ENCODE measurements at places on chromosomes 2 and 18. TPM values are rescaled to one million over a fixed set of nuclear protein-coding genes. Genes with fewer than 3 reads are reported as not detected.

Gene C18orf32
- total RNA-seq = 22.3 TPM

Gene SLC5A7
- not detected for total RNA-seq

Gene LINC00305
- total RNA-seq = not detected

Gene SP3
- total RNA-seq = 105 TPM

Gene HNMT
- total RNA-seq = not detected

Gene TUBB8B
- not detected for total RNA-seq

Gene DNAJC5G
- total RNA-seq = not detected

Gene FEV
- total RNA-seq = not detected

Gene EMILIN2
- total RNA-seq = 19.0 TPM

- no peak for DNase-seq
Observed at GRCh38 chr2:171852366-171852888, 41.6 kb downstream of the SLC25A12 start.

DNA sequence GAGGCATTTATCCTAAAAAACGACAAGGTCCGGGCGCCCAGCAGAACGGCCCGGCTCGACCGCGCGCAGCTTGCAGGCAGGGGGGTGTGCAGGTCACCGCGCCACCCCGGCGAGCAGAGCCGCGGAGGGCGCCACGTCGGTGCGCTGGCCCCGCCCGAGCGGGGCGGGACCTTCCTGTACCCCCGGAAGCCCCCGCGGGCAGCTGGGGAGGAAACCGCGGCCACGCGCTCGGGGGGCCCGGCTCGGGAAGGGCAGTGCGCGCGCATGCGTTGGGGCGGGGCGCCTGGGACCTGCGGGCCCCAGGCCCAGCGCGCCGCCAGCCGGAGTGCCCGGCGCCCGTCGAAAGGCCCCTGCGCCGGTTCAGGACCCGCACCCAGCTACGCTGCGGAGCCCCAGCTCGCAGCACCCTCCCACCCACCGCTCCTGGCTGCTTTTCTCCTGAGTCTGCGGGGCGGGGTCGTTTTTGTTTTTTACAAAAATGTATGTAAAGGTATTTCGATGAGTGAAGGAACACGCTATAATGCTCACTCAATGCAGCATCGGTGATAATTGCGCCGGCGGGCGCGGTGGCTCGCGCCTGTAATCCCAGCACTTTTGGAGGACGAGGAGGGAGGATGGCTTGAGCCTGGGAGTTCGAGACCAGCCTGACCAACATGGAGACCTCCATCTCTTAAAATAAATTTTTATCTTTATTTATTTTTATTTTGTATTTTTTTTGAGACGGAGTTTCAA lies 47.7 kb upstream of the POMC start:
- DNase-seq = peak; percentile 93

DNA sequence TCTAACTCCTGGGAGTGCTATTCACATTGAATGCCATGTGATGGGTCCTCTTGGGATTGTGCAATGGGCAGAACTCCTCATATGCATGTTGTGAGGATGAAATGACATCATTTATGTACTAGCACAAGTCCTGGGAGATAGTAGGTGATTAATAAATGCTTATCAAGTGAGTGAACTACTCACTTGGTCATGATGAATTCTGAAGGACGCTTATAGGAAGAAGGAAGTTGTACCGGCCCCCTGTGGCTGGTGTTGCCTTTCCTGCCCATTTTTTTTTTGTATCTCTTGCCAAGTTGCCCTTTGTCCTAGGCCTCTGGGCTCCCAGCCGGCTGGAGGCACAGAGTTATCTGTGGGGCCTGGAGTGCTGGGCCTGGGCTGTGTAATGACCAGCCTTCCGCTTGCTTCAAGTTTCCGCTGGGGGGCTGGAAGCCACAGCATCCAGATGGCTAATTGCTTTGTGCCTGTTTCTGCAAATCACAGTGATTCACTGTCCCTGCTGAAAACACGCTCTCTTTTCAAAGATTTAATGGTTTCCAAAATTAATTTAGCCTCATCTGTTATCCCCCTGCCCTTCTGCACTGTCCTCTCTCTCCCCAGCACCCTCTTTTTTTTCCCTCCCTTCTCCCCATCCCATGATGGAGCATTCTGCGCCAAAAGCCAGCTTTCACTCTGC lies 33.7 kb upstream of the MRPL33 start:
- no peak for DNase-seq

- no peak for DNase-seq
Observed at GRCh38 chr18:47842836-47843235, 87.6 kb downstream of the SMAD2 start.

DNA sequence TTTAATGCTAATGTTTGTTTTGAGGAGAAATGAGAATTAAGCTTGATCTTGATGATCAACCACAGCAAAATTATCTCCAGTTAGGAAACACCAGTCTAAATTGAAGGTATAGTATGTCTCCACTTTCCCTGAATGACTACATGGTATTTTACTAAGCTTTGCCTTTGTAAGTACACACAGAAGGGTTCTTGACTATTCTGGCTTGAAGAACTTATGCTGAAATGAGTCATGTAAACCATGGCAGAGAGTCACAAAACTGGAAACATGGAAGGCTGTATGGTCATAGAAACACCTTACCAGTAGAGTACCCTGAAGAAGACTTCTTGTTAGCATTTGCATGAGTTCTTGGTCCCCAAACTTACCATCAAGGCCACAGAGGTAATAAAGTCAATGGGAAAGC lies 250.5 kb downstream of the SLC8A1 start:
- no peak for DNase-seq

DNA sequence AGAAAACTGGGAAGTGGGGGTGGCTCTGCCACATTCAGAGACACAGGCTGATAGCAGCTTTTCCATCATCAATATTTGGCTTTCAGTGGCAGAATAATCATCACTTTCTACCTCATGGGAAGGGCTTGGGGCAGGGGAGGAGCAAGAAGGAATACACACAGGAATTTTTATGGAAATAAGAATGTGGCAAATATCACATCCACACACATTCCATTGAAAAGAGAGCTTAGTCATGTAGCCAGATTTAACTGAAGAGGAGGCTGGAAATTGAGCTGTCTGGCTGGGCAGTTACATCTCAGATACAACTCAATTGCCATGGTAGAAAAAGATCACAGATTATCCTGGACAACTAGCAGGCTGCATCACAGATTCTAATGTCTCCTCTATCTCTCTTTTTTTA lies 1474.0 kb upstream of the ACVR2A start:
- DNase-seq = no peak

DNA sequence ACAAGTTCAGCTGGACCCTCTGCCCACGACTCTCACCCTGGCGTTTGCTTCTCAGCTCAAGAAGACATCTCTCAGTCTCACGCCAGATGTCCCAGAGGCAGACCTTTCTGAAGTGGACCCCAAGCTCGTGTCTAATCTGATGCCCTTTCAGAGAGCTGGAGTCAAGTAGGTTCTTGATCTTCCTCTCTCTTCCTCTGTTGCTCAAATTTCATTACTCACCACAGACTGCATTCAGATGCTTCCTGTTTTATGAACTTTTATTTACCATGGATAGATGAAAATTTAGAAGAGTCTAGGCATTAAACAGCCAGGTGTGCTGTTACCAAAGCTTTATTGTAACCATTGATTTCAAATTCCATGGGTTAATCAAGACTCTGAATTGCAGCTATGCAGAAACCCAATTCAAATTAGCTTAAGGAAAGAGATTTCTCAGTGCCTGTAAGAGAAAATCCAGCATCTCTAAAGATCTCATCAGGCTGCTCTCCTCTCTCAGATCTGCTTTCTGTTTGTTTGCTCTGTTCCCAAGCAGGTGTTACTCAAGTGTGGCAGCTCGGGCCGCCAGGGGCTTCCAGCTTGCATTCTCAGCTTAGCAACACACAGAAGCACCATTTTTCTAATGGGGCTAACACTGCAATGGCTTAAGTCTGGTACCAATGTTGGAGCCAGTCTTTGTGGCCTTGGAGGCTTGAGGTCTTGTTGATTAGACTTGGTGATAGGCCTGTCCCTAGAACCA lies 16.5 kb downstream of the SMARCAL1 start:
- no peak for DNase-seq

DNA sequence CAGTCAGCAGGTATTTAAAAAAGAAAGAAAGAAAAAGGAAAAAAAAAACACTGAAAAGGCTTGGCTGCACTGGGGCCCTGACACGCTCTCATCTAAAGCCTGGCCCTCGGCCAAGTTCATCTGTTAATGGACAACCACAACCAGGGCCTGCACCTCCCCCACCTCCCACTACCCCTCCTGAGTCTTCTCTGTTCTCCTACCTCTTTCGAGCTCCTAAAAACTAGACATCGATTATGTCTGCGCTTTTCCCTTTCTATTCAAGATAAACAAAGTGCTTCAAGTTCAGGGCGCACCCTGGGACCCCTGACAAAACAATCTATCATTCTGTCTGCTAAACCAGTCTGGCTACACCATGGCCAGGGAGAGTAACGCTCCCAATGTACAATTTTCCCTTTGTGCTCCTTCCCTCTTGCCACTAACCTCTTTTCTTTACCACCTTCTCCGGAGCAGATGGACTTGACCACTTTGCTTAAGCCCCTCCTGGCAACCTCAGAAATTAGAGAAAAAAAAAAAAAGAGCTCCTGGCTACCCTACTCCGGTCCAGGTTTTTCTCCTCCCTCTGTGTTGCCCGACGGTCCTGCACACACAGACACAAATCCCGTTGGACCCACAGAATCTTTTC lies 22.7 kb downstream of the BCL11A start:
- no peak for DNase-seq

DNA sequence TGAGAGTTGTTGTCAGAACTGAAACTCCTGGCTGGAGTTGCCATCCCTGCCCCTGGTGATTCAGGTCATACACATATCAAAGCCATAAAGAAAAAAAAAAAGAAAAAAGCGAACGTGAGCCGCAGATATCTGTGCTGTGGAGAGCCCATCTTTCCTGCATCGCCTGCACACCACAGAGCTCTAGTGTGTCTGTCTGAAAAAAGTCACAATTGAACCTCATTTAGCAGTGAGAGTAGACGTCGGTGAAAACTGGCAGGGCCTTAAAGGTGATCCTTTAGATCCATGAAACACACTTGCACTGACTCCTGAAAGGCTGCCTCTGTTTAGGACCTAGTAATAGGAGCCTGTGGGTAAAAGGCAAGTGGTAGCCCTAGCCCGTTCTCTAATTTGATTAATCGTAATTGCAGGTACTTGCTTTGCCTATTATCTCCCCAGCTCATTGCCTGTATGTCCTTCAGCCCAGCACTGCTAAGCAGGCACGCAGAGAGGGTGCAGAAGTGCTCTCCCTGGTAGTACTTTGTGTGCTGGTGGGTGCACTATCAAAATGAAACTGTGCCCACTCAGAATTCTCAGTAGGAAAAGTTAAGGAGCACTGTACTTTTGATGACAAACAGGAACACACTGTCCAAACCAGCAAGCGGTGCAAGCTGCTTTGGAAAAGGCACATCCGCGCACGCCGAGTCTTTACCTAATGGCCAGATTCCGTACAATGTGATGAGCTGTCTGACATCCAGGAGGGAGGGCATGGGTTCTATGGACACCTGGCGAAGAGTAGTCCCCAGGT lies 103.5 kb upstream of the ASB18 start:
- DNase-seq = no peak

DNA sequence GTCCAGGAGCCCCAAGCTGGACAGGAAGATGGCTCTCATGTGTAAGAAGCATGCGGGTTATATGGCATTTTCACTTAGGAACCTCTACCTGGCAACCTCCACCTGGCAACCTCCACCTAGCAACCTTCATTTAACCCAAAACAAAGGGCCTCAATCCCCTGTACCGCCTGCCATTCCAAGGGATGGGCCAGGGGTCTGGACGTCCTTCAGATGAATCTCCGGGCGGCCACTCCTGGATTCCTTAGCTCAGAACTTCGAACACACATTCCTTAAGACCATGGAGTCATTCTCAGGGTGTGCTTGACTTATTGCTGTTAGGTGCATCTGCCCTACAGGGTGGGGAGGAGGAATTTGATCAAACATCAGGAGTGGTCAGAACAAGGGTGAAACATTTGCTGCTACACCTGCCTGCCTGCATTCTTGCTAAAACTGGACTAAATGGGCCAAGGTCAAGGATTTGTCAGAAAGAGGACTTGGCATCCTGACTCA lies 277.6 kb downstream of the PHLPP1 start:
- DNase-seq = no peak

DNA sequence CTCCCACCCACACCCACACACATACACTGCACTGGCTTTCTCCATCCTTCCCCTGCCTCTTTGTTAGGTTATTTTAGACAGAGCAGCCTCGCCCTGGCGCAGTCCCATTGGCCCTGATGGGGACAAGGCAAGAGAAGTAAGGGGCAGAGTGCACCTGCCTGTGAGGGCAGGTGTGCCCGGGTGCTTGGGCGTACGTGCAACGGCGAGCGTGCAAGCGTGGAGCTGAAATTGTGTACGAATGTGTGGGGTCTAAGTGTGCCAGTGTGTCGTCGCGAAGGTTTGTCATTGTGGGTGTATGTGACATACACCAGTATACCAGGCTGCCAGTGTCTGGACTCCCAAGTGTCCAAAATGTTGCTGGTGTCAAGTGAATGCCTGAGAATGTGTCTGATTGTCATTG lies 544 bp downstream of the LRATD1 start:
- DNase-seq = no peak

GRCh38 chr2:174682007-174682577 lies 82.2 kb downstream of the CHRNA1 start:
- DNase-seq = peak; percentile 59

DNA sequence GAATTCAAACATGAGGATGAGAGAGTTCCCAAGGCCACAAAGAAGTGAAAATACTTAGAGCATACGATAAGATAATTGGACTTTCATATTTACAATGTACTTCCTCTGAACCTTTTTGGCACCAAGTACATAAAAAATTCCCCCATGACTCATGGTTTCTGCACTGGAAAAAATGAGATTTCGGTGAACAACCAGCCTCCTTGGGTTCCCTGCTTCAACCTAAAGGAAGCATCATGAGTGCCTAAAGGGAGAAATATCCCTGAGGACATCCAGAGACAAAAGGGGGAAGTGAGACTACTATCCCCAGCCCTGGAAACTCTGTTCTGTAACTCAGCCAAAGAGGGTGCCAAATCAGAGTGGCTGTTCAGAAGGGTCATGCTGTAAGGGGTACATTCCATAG lies 562.7 kb upstream of the SLC39A10 start:
- DNase-seq = no peak

DNA sequence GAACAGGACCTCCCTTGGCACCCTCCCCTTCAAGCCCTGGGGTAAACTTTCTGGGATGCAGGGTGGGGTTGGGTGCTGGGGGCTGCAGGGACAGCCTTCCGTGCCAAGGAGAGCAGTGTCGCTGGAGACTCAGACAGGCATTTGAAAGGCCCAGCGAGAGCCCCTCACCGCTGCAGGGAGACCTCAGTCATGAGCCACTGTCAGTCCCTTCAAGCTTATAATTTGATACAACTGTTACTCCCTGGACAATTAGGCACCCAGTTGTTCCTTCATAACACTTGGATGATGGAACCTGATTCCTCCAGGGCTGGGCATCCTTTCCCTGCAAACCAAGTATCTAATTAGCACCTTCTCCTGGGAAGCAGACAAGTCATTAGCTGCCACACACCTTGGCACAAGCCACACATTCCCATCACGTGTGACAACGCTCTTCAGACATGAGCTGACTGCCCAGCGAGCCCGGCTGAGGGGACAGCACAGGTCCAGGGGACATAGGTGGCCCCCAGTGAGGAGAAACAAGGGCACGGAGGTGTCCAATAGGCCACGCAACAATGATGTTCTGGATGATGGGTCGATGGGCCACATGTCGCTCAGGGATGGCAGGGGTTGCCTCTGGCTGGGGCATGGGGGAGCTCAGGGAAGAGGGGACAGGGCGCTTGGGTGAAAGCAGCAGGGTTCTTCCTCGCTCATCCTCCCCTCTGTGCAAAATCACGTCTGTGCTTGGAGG lies 59.6 kb downstream of the KCNF1 start:
- DNase-seq = no peak

Data from activated CD8-positive, alpha-beta memory T cell treated with anti-CD3 and anti-CD28 coated beads, Interleukin-2, amount 10 ng/mL, durations not matched to agents 7 days and 5 days (primary cell).